Mesothelial cell of epicardium (in vitro differentiated cells): ENCODE measurements at places on chromosomes 1 and 21. TPM values are rescaled to one million over a fixed set of nuclear protein-coding genes. Genes with fewer than 3 reads are reported as not detected.

Gene ARPC5
- total RNA-seq = 72.9 to 75.7 TPM (median 73.9 TPM) in 3 replicates

DNA sequence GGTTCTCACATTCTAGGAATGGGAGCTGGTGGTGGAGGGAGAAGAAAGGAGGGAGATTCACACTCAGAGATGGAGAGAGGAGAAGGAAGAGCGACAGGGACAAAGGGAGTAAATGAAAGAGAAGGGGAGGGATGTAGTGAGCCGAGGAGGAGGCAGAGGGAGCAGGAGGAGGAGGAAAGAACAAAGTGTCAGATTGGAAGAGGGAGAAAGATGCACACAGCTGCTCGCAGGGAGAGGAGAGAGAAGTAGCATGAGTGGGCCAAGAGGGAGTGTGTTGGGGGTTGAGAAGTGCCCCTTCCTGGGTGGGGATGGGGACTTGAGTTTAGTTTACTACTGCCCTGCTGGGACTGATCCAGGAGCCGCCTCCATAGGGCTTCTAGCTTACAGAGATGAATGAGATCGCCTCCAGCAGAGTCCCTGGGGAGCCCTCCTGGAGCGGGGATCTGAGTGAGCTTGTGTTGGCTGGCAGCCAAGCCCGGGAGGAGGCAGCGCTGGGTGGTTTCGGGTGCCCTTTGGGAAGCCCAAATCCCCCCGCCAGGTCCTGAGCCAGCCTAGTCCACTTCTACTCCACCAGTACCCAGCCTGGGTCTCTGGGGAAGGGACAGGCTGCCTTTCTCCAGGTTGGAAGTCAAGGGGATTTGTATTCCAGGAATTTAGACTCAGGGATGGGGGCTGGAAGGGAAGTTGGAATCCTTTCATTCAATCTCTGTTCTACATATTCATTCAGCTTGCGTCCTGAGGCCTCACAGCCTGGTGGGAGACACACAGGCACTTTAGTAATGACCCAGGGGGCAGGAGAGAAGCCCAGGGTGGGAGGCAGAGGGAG is 20.9 kb downstream of the PTPRU start:
- no peak for DNase-seq

Gene FCN3
- 0.22 to 0.24 TPM in 2 of 3 replicates, not detected in the other for total RNA-seq

DNA sequence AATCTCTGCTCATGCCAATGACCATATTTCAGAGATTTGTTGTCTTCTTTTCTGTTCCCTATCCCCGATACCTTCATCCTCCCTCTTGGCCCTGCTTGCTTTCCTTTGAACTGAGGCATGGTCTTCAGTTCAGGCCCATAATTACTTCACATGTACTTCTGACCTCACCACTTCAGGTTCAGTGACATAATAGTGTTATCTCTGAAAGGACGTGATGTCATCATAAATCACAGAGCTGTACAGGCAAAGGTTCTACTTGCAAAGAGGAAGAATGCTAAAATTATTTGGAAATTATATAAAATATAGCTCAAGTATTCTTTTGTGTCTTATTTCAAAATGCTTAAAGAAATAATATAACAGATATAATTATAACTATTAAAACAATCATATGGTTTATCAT is 230.3 kb upstream of the ESRRG start:
- DNase-seq = no peak

Gene LCE2C
- not detected in 3 replicates for total RNA-seq
